ENCODE measurements at places on chromosomes 1 and 21.

GRCh38 chr1:168801032-168801745 lies 72.2 kb upstream of the DPT start:
- no peak for DNase-seq

DNA sequence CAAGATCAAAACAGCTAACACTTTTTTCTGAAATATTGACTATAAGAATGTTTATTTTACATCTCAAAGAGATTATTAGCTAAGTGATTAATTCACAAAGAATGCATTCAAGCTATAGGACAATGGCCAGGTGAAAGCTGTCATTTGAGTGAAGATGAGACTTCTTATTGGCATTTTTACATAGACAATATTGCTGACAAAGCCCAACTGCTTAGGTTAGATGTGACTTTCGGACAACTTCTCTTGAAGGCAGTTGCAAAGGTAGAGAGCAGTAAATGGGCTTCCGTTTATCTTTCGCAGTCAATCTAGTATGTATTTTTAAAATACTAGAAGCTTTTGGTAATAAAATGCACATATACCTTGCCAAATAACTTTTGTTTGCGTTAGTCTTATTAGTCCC lies 1041.3 kb downstream of the AMY1C start:
- DNase-seq = no peak

- no peak for DNase-seq
Observed at GRCh38 chr1:28176492-28177470, at the start of gene PTAFR. Gene PTAFR (minus strand): TSS chr1:28176690. CDS start chr1:28151021, 25,669 bp downstream.

- no peak for DNase-seq
Observed at GRCh38 chr1:231581859-231582258, 44.7 kb upstream of the DISC1 start.

DNA sequence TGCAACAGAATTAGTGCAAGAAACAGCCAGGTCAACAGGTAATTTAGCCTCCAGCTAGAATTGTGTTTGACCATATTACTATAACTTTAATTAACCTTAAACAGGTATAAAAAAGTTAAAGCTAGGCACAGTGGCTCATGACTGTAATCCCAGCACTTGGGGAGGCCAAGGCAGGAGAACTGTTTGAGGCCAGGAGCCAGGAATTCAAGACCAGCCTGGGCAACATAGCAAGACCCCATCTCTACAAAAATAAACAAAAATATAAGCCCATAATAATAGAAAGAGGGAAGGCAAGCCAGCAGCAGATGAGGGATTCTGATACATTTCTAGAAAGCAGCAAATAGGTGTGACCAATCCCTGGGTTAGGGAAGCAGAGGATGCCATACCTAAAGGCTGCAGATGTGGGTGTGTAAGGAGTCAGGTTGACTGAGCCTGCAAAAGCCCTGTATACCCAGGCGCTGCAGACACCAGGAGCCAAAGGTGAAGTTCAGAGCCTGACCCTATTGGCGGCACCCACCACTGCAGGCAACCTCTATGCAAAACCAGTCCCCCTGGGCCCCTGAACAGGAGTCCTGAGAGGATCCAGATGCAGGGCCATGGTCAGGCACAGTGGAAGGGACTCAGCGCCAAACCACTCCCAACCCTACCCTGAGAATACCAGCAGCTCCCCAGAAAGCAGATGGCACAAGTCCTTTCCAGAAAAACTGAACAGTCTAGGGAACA lies 19.3 kb upstream of the LSS start:
- no peak for DNase-seq

DNA sequence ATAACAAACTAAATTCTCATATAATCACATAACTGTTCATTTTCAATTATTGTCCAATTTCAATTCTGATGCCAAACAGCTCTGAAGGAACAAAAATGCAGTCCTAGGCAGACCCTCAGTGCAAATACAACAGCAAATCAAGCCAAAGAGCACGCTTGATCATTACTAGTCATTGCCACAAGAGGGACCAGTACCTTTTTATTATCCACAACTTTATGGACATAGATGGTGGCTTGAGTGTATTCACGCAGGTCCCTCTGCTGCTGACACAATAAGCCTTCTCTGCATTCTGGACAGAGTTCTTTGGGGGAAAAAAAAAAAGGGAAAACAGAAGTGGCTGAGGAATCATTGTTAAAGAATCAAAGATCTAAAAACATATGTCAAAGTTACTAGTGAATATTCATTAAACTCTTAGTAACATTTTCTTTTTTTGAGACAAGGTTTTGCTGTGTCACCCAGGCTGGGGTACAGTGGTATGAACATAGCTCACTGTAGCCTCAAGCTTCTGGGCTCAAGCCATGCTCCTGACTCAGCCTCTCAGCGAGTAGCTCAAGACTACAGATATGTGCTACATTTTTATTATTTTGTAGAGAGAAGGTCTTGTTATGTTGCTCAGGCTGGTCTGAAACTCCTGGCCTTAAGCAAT lies 34.3 kb upstream of the RAP1GAP start:
- DNase-seq = peak; percentile 25

GRCh38 chr1:235327559-235328270 lies at the start of gene ARID4B:
Gene ARID4B (minus strand): TSS chr1:235328179. CDS start chr1:235326919, 1,260 bp downstream.
- DNase-seq = no peak

DNA sequence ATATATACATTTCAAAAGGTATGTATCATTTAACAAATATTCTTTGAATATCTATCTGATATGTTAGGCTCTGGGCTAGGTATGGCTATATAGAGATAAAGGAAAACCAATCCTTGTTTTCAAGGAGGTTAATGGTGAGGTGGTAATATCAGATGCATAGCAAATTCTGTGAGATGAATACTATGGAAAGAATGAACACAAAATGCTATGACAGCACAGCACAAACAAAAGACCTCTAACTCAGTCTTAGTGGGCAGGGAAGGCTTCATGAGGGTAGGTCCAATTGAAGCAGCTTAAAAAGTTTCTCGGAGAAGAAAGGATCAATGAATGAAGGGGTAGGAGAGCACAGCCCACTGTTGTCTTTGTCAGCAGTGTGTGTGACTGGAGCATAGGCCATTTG lies 27.2 kb downstream of the FASLG start:
- DNase-seq = no peak

GRCh38 chr1:65679773-65680172 lies 112.9 kb upstream of the PDE4B start:
- no peak for DNase-seq

DNA sequence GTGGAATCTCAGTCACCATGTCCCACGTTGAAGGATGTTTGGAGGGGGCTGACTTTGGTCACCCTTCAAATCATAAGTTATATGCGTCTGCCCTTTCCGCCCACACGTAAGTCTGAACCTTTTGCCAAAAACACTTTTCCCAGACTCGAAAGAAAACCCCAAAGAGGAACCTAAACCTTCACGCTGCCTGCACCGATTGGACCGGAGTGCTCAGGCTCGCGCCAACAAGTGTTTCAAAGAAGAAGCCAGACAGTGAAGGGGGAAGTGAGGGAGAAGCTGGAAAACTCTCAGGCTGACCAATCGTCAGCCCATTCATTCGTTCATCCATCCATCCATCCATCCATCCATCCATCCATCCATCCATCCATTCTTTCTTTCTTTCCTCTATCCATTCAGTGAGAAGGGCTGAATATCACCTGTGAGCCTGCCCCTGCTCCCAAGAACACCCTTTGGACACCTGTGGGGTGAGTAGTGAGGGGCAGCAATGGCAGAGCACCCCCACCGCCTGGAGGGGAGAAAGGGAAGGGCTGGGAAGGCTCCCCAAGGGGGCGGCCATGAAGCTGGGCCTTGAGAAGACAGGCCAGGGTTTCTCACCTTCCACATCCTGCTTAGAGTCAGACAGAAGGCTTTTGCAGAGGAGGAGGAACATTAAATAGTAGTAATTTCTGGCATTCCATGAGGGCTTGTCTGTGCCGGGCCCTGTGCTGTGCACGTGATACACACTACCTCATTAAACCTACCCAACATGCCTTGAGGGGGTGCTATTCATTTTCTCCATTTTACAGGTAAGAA lies 27.1 kb upstream of the RUNX3 start:
- DNase-seq = no peak

Measured in kidney glomerular epithelial cell (primary cell).